Activated CD8-positive, alpha-beta T cell treated with anti-CD3 and anti-CD28 coated beads for 36 hours (primary cell): ENCODE measurements at places on chromosomes 1 and 21. TPM values are rescaled to one million over a fixed set of nuclear protein-coding genes. Genes with fewer than 3 reads are reported as not detected.

BEND5 gene
- 62.6 TPM for total RNA-seq

DNA sequence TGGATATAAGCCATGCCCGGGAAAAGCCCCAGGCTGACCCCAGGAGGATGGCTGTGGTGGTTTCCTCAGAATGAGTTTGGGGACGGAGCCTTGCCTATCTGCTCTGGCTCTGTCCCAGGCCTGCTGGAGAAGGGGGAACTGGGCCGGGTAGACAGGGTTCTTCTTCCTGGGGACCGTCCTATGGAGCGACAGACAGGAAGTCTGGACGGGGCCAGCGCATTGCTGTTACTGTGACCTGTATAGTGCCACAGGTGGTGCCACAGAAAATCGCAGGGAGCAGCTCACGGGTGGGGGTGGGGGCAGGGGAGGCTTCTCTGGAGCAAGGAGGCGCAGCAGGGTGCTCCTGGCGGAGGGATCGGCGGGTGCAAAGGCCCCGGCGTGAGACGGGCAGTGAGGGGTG lies 36.4 kb downstream of the CFAP74 start:
- H3K4me3 ChIP-seq = no peak overlapping the region
- no peaks in the 10 kb centered on the region for H3K4me1 ChIP-seq
- no peaks in the 10 kb centered on the region for H3K27me3 ChIP-seq
- H3K36me3 ChIP-seq = no peaks in the 10 kb centered on the region
- H3K27ac ChIP-seq = no peak overlapping the region

OR6K3 gene
- total RNA-seq = not detected

RGS1 gene
- 29.4 TPM for total RNA-seq

DNA sequence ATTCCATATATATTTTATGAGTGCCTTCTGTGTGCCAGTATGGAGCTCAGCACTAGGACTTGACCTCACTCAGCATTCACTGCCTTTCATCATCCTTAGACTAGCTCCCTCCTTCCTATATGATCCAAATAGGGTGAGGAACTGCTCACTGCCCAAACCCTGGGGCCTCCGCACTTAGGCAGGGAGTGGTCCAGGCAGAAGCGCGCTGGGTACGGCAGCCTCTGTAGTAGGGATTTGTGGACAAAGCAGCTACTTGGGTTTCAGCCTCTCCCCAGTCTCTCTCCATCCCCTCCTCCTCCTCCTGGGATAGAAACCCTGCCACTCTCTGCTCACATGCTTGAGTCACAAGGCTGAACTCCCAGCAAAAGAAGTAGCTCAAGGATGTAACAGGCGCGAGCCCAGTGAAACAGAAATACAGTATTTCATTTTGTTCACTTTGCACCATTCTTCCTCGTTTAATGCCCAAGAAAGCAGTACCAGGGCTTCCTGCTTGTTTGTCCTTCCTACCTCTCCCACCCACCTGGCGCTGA lies 32.9 kb downstream of the PLEKHA6 start:
- no peak overlapping the region for H3K4me3 ChIP-seq
- no peaks in the 10 kb centered on the region for H3K36me3 ChIP-seq
- H3K4me1 ChIP-seq = peaks cover 16% of the 10 kb centered on the region
- DNase-seq = no peak
- H3K27ac ChIP-seq = no peak overlapping the region

SPRR2A gene
- not detected for total RNA-seq

GRCh38 chr1:155120253-155120652 lies 7.4 kb upstream of the EFNA1 start:
- no peaks in the 10 kb centered on the region for H3K4me1 ChIP-seq
- no peak overlapping the region for H3K4me3 ChIP-seq
- H3K36me3 ChIP-seq = no peaks in the 10 kb centered on the region

GRCh38 chr1:211695135-211695816 lies 19.9 kb upstream of the NEK2 start:
- no peaks in the 10 kb centered on the region for H3K27me3 ChIP-seq
- DNase-seq = peak; percentile 64
- peaks cover 24% of the 10 kb centered on the region for H3K4me1 ChIP-seq
- H3K27ac ChIP-seq = no peak overlapping the region
- H3K4me3 ChIP-seq = no peak overlapping the region

TNNT2 gene
- total RNA-seq = not detected

GRCh38 chr1:60971330-60971729 lies 111.0 kb upstream of the NFIA start:
- no peak for DNase-seq
- no peak overlapping the region for H3K27ac ChIP-seq
- peaks cover 5% of the 10 kb centered on the region for H3K36me3 ChIP-seq
- H3K4me1 ChIP-seq = no peaks in the 10 kb centered on the region
- peaks cover 9% of the 10 kb centered on the region for H3K27me3 ChIP-seq

DNA sequence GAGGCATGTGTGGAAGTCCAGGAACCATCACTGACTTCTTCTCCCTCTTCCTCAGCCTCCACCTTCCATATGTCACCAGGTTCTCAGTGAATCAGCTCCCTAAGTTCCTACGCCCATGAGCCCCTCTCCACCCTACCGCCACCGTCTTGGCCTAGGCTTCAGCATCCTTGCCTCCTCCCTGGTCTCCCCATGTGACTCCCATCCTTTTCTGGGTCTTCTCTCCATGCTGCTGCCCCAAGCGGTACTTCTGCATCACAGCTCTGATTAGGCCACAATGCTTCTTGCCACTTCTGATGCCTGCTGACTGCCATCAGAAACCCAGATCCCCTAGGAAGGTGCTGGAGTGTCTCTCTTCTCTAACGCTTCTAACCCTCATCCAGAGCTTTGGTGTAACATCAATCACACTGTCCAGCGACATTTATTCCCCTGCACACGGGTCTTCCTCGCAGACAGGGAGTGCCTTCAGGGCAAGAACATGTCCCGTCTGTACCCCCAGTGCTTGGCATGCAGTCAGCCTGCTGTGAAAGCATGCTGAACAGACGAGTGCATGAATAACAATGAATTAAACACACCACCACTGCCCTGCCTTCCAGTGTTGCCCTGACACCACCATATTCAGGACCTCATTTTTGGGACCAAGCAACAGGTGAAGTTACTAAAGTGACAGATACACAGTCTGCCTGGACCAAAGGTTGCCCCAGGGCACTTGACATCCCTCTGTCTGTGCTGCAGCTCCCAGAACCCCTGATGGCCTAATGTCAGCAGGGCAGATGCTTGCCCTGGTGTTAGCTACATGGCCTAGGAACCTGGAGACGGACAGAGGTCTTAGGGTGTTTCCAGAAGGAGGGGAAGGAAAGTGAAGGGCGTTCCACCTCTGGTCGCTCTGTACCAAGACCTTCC lies 158.7 kb upstream of the EDN2 start:
- H3K27ac ChIP-seq = no peak overlapping the region
- DNase-seq = no peak
- peaks cover 31% of the 10 kb centered on the region for H3K4me1 ChIP-seq
- no peaks in the 10 kb centered on the region for H3K27me3 ChIP-seq
- peaks cover 16% of the 10 kb centered on the region for H3K36me3 ChIP-seq
- no peak overlapping the region for H3K4me3 ChIP-seq

DNA sequence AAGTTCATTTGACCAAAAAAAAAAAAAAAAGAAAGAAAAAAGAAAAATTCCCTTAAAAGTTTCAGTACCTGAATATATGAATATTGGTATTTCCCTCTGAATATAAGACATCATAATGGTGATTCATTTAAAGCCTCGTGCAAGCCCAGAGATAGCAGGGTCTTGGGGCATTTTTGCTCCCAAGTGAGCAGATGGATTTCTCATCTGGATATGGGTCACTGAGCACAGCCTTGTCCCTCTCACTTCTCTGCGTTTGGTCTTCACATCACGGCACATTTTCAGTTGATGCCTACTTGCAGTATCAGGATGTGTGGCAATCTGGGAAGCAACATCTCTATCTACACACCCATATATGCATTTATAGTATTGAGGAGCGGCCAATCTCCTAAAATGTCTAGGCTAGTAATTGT lies 12.7 kb downstream of the CD58 start:
- peak; percentile 10 for DNase-seq
- H3K36me3 ChIP-seq = peaks cover 19% of the 10 kb centered on the region
- peak overlapping the region; percentile 92 for H3K27ac ChIP-seq
- H3K4me1 ChIP-seq = peaks cover 76% of the 10 kb centered on the region

DNA sequence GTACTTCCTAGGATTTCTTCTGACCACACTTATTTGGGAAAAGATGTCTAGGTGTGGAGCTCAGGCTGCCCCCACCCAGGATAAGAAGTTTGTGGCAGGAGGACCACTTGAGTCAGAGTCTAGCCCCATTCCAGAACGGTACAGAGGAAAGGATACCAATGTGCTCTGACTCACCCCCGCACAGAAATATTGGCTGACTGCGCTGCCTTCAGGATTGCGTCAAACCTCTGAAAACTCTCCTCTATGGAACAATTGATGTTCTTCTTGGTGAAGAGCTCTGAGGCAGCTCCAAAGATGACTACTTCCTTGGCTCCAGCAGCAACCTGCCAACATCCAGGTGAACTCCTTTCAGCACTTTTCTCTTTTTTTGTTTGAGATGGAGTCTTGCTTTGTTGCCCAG lies 11.2 kb downstream of the HMGCL start:
- peaks cover 9% of the 10 kb centered on the region for H3K36me3 ChIP-seq
- peaks cover 9% of the 10 kb centered on the region for H3K4me1 ChIP-seq
- H3K27ac ChIP-seq = no peak overlapping the region
- no peak for DNase-seq

GRCh38 chr1:31366796-31367195 lies 6.1 kb downstream of the FABP3 start:
- peaks cover 15% of the 10 kb centered on the region for H3K36me3 ChIP-seq
- no peaks in the 10 kb centered on the region for H3K27me3 ChIP-seq
- no peak overlapping the region for H3K27ac ChIP-seq
- no peak overlapping the region for H3K4me3 ChIP-seq
- H3K4me1 ChIP-seq = no peaks in the 10 kb centered on the region

GRCh38 chr1:37257646-37258045 lies 216.7 kb upstream of the ZC3H12A start:
- DNase-seq = no peak
- no peaks in the 10 kb centered on the region for H3K4me1 ChIP-seq
- no peaks in the 10 kb centered on the region for H3K36me3 ChIP-seq
- no peak overlapping the region for H3K27ac ChIP-seq

SYNC gene
- total RNA-seq = not detected

DNA sequence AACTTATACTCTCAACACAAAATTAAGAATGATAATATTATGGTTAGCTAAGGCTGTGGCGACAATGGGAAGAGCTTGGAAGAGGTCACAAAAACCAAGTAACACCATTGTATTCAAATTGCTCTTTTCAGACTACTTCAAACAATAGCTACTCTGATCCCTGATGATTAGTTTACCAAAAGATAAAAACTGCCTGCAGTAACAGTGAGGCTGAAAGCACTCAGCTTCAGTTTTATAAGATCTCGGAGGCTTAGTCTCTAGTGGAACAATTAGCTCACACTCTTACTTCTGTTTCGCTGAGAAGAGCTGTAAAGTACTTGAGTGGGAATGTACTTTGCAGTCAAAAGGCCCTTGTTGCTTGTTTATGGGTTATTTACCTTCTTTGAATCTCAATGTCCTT lies 278.5 kb downstream of the LRRC7 start:
- no peak overlapping the region for H3K4me3 ChIP-seq
- H3K36me3 ChIP-seq = no peaks in the 10 kb centered on the region
- H3K27me3 ChIP-seq = no peaks in the 10 kb centered on the region
- H3K4me1 ChIP-seq = no peaks in the 10 kb centered on the region

DNA sequence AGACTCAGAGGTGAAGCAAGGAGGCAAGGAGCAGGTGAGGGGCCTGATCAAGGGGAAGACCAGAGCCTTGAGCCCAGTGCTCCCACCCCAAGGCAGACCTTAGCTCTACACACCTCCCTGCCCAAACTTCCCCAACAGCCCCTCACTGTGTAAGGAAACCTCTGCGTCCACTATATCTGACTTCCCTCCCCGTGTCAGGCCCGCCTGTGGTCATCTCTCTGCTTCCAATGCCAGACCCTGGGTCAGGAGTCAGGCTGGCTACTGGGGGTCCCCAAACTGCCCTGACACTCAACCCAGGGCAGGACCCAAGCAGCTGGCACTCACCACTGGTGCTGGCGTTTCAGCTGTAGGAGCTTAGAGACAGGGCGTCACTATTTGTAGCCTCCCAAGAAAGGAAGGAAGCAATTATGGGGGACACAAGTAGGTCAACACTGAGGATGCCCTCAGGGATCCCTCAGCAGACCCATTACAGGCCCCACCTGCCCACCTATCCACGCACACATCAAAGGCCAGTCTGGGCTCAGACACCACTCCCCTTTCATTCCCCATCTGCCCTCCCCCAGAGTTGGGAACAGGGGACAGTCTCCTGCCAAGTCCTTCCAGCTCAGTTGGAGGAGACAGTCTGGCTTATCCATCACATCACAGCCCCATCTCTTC lies 811 bp upstream of the S100A3 start:
- no peak overlapping the region for H3K27ac ChIP-seq
- no peaks in the 10 kb centered on the region for H3K27me3 ChIP-seq
- peaks cover 1% of the 10 kb centered on the region for H3K36me3 ChIP-seq
- H3K4me3 ChIP-seq = no peak overlapping the region
- no peak for DNase-seq

DNA sequence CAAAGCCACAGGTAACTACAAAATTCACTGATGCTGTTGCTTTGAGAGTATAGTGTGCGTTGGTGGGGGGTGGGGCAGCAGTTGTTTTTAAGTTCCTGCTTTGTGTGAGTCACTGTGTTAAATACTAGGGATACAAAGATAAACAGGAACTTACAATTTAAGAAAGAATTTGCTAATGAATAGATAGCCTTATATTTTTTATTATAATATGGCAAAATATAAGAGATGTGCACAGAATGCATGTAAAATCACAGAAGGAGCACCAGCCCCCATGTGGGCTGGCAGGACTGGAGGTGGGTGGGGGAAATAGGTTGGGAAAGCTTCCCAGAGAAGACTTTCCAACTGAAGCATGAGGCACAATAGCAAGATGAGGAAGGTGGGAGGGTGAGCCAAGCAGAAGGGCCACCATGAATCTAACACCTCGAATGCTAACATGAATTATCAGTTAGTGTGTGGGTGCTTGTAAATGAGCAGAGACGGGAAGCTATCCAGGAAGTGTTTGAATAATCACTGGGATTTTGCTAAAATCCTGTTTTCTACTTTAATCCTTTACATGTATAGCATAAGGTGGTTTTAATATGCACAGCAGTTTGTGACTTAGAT lies 57.0 kb upstream of the RAVER2 start:
- H3K27me3 ChIP-seq = no peaks in the 10 kb centered on the region
- H3K4me1 ChIP-seq = peaks cover 5% of the 10 kb centered on the region
- H3K4me3 ChIP-seq = no peak overlapping the region

DNA sequence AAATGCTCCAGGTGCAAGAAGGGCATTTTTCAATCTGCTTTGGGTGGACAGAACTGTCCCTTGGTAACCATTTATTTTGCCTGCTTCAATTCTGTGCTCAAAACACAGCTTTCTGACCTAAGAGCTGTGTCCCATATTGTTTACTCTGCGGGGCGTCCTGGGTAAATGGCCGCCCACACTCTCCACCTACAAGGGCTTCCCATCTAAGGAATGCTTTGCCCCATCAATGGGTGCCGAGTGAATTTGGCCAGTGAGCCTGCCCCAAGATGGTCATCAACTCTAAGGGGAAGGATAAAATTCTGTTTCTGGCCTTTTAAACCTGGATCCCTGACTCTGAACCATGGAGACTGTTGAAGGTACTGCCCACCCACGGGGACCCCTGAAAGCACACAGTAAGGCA lies 55.5 kb upstream of the FAM89A start:
- DNase-seq = no peak
- no peaks in the 10 kb centered on the region for H3K4me1 ChIP-seq
- H3K27ac ChIP-seq = no peak overlapping the region
- peaks cover 24% of the 10 kb centered on the region for H3K27me3 ChIP-seq
